SHP77 (cell line): ENCODE measurements at places on chromosomes 16 and 17.

GRCh38 chr17:67390006-67390645 is 13.0 kb downstream of the PITPNC1 start:
- DNase-seq, result peak; percentile 87

GRCh38 chr17:4005296-4006164 is 41.3 kb upstream of the ATP2A3 start:
- DNase-seq, result no peak

DNA sequence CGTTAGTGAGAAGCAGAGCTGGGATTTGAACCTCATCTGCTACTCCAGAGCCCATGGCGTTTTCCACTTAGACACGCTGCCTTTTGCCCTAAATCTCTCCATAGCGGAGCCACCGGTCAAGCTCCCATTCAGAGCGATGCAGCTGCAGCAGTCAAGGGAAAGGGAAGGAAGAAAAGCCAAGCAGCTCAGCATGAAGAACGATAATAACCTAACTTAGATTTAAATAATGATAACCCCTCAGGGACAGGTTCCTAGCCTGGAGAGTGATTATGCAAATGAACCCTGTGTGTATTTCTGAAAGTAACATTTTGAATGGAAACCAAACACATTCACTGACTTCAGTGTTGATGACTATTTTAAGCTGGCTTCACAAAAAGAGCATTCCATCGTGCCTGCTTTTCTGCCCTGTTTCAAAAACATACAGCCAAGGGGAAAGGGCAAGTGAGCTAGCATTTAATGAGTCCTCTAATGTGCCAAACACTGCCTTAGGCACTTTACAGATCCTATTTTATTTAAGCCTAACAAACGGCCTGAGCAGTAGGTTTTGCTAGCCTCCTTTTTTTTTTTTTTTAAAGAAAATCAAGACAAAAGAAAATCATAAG is 798.3 kb downstream of the CDH8 start:
- DNase-seq, result no peak

DNA sequence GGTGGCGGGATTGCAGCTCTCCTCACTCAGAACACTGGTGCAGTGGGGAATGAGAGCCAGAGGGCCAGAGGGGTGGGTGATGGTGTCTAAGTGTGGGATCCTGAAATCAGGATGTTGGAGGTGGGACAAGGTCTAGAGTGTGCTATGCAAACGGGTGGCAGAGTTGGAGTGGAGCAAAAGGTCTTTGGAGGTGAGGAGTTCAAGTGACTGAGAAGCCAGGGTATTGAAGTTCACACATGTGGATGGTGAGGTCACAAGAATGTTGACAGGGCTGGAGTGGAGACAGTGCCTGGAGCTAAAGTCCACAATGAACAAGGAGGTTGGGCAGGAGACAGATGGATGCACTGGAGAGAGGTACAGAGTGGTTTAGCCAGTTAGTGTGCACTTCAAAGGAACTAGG is 38.3 kb upstream of the MAP3K14 start:
- no peak for DNase-seq

DNA sequence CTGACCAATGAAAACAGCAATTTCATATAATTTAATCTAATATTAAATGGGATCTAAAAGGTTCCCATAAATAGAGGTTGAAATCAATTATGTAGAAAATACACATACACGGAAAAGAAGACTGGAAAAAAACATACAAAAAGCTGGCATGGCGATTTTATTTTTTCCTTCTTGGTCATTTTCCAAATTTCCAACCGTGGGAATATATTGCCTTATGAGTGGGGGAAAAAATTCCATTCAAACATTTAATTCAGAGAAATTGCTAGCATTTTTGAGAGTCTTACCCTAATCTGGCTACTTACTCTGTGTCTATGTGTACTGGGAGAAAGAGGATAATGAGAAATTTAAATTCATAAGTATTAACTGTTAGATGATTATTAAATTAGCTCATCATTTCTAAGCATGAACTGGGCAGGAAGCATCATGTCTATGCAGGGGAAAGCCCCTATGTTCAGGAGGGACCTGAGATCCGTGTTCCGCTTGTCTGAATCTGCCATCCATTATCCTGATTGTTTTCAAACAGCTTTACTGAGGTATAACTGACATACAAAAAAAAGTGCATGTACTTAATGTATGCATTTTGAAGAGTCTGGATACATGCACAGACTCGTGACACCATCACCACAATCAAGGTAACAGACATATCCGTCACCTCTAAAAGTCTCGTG is 145.2 kb downstream of the XYLT1 start:
- DNase-seq, result no peak

GRCh38 chr16:13055480-13055879 is 154.1 kb downstream of the SHISA9 start:
- no peak for DNase-seq

- no peak for DNase-seq
Observed at GRCh38 chr17:77744066-77744988, 214.2 kb upstream of the TNRC6C start.

DNA sequence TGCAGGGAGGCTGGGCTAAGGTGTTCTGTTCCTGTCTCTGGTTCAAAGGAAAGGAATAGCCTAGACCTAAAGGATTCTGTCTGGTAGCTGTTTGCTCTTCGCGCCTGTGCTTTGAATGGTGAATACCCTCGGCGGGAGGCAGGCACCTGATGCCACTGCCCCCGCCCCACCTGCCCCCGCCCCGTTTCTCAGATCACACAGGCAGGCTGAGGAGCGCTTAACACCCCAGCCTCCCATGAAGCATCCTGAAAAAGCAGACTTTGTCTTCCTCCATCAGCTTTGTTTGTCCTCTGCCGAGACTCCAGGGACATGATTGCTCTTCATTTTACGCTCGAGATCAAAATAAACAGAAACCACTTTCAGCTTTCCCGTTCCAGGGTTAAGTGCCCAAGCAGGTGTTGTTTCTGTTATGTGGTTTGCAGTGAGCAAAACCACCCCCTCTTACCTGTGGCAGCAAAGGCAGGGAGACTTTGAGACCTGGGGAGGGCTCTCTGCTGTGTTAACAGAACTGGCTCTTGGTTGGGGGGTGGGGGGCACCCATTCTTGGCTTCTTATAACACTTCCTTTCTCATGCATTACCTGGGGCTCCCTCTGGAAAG is 452.1 kb downstream of the WWOX start:
- DNase-seq, result peak; percentile 90

- no peak for DNase-seq
Observed at GRCh38 chr17:65753348-65753747, 191.9 kb upstream of the AXIN2 start.

- DNase-seq, result peak; percentile 34
Observed at GRCh38 chr16:29816694-29817441, 916 bp downstream of the PAGR1 start.

GRCh38 chr17:7021993-7022778 is 664 bp upstream of the BCL6B start:
- peak; percentile 87 for DNase-seq

DNA sequence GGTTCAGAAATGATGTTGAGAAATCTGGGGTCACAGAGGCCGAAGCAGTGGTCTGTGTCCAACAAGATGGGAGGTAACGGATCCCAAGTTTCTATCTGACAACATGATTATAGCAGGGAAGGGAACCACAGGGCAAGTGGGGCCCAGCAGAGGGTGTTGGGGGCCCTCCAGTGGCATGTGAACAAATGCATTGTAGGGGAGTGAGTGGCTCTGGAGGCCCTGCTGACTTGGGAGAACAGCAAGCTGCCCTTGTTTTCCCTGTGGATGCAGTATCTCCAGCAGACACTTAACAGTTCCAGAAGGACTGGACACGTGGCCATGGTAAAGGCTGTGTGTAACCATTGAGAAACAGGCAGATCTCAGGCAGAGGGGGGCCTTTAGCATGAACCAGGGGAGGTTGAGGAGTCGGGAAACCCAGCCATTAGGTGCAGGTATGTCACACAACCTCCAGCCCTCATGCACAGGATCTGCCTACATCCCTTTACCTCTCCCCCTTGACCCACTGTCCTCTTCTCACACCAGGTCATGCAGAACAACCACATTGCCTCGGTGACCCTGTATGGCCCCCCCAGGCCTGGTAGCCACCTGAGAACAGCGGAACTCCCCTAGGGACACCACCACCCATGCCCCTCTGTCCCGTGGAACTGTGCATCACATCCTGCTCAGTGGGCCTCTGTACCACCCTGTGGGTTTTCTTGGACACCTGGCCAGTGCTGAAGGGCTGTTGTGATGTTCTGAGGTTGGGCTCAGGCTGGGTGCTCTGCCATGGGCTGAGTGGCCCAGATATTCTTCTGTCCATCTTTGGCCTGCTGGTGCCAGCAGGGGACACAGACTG is 4.1 kb downstream of the B3GNT9 start:
- no peak for DNase-seq

- DNase-seq, result no peak
Observed at GRCh38 chr17:61488878-61489718, 36.9 kb downstream of the TBX4 start.

DNA sequence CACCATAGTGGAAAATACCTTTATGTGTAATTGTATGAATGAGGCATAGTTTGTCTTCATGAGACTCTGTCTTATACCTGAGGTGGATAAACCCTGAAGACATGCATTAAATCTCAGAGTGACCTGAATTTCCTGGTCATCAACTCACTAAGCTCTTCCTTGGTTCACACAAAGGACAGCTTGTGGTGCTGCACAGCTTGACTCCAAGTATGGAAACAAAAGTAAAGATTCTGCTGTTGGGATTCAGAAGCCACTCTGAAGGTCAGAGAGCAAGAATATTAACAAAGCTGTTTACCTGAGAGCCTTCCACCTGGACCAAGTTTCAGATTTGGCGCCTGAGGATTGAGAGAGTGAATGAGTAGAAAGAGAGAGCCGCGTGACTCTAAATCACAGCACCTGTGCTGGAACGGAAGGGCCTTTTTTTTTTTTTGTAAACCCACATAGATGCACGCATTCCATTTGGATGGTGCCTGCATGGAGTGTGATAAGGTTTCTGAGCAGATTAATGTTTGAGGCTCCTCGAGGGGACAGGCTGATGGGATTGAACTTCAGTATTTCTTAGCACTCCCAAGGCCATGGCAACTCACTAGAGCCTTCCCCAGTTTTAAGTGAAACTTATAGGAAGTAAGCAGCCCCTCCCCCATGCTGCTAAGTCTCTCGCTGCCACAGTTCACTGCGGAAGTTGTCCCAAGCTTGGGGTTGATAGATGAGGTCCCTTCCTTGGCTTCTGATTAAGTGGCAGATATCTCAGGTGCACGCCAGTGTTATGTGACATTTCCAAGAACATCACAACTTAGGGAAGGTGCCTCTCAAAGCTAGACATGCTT is 28.7 kb downstream of the CALB2 start:
- DNase-seq, result no peak

GRCh38 chr17:67386965-67387551 is 10.0 kb downstream of the PITPNC1 start:
- DNase-seq, result peak; percentile 51

GRCh38 chr17:47727704-47728036 is 5.4 kb upstream of the TBX21 start:
- peak; percentile 36 for DNase-seq

GRCh38 chr16:66728117-66728787 is 23.2 kb downstream of the DYNC1LI2 start:
- peak; percentile 47 for DNase-seq

DNA sequence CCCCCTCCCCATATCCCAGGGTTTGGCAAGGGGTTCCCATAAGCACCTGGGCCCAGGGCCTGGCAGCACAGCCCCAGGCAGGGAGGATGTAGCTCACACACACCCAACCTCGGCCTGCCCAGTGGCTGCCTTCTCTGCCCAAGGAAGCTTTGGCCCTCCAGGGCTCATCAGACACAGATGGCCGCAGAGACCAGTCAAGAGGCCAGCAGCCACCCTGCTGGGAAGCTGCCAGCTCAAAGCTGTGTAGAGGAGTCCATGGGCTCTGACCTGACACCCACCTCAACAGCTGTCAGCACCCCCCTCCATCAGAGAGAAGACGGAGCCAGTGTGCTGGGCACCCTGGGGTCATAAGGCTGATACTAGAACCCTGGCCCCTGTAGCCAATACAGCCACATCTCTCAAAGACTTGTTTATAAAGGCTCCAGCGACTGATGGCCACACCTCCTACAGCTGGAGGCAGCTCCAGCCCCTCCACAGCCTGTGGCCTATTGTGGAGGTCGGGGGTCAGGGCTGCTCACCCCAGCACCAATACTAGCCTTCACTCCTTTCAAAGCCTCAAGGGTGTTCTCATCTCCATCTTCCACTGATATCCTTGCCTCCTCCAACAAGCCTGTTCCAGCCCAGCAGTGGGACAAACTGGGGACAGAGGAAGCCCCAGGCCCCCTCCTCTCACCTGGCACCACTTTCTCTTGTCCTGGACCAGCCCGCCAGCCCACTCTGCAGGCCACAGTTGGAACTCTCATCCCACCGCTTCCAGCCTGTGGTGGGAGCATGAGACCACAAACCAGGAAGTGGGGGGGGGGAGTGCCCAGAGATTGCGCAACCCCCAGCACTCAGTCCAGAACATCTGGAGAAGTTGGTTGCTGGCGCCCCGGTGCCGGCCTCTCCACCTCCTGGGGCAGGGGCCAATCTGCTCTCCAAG is 2.2 kb upstream of the MPG start:
- DNase-seq, result no peak
